ENCODE measurements at places on chromosomes 6 and 20.

DNA sequence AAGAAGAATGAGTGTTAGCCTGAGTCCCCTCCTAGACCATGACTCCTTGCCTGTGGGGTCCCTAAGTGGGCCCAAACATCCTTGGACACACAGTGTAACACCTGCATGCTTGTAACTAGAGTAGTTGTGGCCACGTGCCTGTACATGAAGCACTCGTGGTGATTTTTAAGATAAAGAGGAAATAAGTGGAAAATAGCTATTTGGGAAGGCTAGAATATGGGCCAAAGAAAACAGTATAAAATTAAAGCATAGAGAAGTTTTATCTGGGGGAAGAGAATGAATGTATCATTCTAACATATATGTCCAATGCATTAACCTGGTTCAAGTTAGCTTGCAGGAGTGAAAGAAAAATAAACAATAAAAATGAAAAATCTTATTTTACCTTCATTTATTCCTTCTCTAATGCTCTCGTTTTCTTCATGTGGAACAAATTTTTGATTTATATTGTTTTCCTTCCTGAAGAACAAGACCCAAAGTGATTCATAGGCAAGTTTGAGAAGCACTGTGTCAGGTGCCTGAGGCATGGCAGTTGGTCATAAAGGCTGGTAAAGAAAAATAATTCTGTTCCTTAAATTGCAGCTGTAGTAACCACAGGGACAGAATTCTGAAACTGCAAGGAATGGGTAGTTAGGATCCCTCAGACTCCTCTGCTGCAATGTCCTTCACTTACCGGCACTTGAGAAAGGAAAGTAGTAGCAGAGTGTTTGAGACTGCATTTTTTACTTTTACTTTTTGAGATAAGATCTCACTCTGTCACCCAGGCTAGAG lies 8.5 kb upstream of the CST3 start:
- DNase-seq = no peak

GRCh38 chr20:9474835-9475415 lies 39.5 kb upstream of the LAMP5 start:
- no peak for DNase-seq

DNA sequence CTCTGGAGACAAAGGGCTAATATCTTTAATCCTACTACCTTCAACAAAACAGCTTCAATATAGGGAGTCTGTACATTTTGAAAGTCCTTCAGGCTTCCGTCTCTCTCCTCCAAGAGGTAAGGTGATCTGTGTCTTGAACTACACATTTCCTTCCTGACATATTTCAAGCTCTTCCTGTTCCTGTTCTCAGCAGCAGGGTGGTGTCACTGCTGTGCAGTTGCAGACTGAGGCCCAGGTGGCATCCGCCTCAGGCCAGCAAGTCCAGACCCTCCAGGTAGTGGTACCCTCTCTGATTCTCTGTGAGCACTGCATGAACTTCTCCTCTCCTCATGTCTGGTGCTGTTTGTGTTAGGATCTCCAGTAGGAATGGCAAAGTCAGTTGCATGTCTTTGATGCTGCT lies 7.8 kb downstream of the NFYA start:
- no peak for DNase-seq

DNA sequence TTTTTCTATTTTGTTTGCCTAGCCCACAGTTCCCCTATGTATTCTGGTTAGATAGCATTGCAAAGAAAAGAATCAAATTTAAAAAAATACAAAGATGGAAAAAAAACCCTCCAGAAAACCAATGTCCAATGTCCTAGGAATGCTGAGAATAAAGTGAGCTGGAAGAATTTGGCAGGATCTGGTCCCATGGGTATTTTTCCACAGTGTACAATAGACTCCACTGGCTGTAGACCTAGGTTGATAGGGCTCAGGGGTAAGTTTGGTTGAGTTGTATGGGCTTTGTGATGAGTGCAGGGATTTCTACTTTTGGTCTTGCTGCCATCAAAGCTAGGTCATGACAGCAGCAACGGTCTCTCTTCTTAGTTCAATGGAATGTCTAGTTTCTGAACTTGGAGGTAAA lies 41.5 kb downstream of the SLC22A2 start:
- no peak for DNase-seq

- DNase-seq = no peak
Measured at GRCh38 chr20:2417213-2417541, 36.5 kb downstream of the TGM6 start.

DNA sequence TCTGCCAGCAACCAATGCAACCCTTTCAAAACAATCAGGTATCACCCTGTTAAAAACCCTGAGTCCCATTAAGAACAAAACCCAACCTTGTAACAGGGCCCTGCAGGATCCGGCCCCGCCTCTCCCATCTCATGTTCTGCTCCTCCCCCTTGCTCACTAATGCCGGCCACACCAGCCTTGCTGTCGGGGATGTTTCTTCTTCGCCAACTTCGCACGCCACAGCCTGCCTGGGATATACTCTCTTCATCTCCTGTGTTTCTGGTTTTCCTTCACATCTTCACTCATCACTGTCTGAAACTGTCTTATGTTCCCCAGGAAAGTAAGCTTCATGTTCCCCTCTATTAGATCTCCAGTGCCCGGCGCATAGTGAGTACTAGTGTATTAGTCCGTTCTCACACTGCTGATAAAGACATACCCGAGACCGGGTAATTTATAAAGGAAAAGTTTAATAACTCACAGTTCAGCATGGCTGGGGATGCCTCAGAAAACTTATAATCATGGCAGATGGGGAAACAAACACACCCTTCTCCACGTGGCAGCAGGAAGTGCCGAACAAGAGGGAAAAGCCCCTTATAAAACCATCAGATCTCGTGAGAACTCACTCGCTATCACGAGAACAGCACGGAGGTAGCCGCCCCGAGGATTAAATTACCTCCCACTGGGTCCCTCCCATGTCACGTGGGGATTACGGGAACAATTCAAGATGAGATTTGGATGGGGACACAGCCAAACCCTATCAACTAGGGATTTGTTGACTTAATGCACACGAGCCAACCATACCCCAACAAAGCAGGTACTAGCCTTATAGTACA lies 5.1 kb downstream of the TP53RK start:
- DNase-seq = no peak

DNA sequence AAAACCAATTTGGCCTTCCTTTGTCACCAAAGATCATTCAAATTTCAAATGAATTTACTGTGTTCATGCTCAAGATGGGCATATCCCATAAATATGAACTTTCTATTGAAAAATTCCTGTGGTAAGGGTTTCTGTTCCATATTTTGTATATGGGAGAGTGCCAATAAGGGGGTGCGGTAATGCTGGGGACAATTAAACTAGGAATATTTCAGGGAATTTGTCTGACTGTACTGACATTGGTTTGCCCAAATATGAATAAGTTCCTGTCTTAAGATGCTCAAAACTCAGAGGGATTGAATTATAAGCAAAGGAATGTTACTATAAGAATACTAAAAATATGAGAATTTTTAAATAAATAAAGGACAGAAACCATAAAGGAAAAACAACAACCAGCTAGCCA lies 553.0 kb upstream of the MARCKS start:
- no peak for DNase-seq

DNA sequence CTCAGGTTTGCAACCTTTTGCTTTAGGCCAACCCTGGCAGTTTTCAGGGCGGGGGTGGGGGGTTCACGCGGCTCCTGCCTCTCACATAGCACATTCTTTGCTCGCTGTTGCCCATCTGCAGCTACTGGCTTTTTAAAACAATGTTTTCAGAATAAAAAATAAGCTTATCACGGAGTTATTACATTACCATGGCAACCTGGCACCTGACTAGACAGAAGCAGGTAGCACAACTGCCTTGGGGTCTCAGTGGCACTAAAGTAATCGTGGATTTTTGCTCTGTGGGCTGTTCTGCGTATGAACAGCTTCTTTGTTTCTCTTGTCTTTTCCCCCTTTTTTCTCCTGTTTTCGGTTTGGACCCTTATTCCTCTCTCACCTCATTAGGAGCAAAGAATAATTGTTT lies 9.1 kb upstream of the MANBAL start:
- no peak for DNase-seq

DNA sequence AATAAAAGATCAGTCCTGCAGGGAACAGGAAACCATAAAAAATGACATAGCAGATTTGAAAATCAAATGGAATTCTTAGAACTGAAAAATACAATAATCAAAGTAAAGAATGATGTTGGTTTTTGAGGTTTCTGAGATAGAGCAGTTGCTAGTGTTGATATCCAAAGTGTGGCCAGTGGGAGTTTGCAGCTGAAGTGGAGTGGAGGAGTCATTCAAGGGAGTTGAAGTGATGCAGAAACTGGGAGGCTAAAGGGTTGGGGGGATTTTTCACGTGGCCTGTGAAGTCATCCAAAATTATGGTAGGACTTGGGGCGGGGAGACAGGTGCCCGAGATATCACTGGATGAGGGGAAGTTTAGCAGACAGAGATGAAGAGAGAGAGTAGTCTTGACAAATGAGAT lies 123.6 kb downstream of the CDC5L start:
- no peak for DNase-seq

GRCh38 chr6:98942263-98942803 lies 5.4 kb downstream of the FBXL4 start:
- no peak for DNase-seq

DNA sequence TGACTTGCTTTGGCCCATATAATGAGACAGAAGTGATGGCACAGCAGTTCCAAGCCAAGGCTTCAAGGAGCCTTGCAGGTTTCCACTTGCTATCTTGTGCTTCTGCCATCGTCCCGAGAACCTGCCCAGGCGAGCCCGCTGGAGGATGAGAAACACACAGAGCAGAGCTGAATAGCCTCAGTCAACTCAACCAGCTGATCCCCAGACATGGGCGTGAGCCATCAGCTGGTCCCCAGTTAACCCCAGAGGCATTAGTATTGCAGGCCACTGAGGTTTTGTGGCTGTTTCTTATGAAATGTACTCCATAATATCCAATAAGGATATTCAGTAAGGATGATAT lies 81.7 kb upstream of the SHLD1 start:
- DNase-seq = no peak

DNA sequence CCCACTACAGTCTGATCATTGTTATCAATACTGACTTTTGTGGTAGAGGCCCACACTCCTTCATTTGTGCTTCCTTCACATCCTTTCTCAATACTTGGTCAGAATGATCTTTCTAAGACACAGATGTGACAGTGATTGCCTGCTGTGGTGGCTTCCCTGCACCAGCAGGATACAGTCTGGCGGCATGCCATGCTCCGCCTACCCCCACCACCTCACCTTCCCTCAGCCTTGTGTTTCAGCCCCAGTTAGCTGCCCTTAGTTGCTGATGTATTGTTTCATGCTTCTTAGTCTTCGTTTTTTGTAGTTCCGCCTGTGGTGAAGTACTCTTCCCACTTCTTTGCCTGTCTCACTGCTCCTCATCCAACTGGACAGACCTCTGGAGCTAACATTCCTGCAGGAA lies 10.9 kb downstream of the LRRC1 start:
- DNase-seq = no peak

- DNase-seq = no peak
Measured at GRCh38 chr6:15218401-15218800, 27.5 kb upstream of the JARID2 start.

GRCh38 chr20:47969426-47969825 lies 184.1 kb upstream of the SULF2 start:
- no peak for DNase-seq

GRCh38 chr6:53630533-53631226 lies 34.9 kb downstream of the KLHL31 start:
- no peak for DNase-seq

DNA sequence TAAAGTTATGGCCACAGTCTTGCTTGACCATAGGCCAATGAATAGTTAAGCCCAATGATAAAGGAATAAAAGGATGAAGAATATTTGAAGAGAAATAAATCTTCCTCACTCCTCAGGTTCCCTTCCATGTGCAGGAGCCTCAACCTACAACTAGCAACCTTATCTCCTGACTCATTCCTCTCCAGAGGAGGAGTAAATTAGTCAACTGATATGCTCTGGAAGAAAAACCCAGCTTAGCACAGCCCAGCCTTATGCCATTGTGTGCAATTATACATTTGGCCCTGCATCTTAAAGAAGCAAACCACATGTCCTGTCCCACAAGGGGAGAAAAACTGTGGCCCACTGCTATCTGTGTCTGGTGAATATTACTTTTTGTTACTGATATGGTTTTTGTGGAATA lies 82.1 kb downstream of the PHIP start:
- no peak for DNase-seq

DNA sequence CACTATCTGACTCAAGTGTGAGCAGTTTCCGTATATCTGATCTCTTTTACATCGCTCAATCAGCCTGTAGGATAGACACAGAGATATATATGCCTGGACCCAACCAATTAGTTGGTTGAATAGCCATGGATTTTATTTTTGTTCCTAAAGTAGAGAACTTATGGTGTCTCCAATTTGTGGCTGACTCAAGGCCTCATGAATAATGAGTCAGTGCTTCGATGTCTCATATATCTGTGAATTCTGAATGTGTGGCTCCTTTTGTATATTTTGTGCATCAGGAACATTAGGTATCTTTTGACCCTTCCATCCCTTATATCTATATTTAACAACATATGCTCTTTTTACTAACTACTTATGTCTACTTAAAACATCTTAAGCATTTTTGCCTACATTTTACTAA lies 64.5 kb downstream of the OR2B2 start:
- DNase-seq = no peak

Data from activated CD8-positive, alpha-beta memory T cell treated with anti-CD3 and anti-CD28 coated beads, Interleukin-2, amount 50 U/mL, for 48 hours (primary cell).